ENCODE measurements at places on chromosomes 7 and 10.

GRCh38 chr10:59557642-59558041, 152.0 kb downstream of the SLC16A9 start:
- DNase-seq, result no peak

DNA sequence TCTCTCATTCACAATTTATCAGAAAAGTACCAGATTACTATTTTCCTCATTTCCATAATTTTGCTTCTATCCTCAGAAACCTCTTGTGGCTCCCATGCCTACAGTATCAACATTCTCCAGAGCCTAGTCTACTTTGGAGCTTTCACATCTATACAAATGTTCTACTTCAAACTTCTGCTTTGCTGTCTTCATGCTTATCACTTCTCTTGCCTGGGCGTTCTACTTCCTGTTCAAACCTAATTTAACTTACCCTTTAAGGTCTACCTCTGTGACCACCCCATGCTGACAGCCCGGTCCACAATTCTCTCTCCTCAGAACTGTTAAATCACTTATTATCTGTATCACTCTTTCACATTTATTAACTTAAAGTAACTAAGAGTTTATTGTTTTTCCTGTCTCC, 6.1 kb upstream of the PTPN12 start:
- DNase-seq, result peak; percentile 23

GRCh38 chr10:613271-614138, 76.0 kb downstream of the DIP2C start:
- no peak for DNase-seq

- DNase-seq, result no peak
Observed at GRCh38 chr7:107370816-107371215, 99.0 kb upstream of the GPR22 start.

- DNase-seq, result no peak
Observed at GRCh38 chr10:113153493-113154102, 203.6 kb downstream of the TCF7L2 start.

All from AML-193 (cell line).